ENCODE measurements at places on chromosomes 5 and 9.

DNA sequence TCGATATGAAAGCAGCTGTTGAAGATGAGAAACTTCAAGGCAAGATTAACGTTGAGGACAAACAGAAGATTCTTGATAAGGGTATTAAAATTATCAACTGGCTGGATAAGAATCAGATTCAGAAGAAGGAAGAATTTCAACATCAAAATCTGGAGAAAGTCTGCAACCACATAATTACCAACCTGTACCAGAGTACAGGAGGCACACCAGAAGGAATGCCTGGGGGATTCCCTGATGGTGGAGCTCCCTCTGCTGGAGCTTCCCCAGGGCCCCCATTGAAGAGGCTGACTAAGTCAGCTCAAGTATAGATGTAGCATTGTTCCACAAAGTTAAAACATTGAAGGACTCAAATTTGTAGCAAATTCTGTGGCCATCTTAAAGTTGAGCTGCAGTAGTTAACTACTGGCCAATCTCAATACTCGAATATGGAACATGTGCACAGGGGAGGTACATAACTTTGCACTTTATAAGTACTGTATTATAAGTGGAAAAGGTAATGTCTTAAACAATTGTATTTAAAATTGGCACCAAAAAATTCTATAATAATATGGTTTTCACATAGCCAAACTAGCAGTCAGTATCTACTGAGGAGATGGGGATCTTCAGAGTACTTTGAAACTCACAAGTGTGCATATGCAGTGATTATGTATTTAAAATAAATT lies 237.5 kb downstream of the CHSY3 start:
- peak; percentile 18 for DNase-seq

GRCh38 chr9:33229359-33230114 lies 10.4 kb upstream of the SPINK4 start:
- no peak for DNase-seq

DNA sequence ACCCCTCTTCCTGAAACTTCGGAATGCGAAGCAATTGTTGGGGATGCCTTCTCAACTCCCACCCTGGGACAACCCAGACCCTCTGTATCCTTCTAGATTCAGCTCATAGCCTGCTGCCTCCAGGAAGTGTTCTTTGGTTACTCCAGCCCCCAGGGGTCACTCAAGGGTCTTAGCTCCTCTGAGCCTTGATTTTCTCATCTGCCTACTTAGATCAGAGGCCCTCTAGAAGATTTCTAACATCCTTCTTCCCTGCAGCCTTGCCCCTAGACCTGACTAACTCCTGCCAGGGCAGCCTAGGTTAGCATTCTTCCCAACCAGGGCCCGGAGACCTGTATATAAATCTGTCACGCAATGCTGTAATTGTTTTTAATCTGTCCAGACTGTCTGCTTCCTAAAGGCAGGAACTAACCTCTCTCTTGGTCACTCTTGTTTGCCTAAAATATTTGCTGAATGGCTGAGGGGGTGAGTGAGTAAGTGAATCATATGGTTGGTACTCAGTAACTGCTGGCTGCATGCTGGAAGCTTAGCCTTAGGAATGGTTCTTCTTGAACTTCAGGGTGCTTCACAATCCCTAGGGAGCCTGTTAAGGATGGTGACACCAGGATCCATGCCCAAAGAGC lies 8.2 kb downstream of the GALNT10 start:
- no peak for DNase-seq

DNA sequence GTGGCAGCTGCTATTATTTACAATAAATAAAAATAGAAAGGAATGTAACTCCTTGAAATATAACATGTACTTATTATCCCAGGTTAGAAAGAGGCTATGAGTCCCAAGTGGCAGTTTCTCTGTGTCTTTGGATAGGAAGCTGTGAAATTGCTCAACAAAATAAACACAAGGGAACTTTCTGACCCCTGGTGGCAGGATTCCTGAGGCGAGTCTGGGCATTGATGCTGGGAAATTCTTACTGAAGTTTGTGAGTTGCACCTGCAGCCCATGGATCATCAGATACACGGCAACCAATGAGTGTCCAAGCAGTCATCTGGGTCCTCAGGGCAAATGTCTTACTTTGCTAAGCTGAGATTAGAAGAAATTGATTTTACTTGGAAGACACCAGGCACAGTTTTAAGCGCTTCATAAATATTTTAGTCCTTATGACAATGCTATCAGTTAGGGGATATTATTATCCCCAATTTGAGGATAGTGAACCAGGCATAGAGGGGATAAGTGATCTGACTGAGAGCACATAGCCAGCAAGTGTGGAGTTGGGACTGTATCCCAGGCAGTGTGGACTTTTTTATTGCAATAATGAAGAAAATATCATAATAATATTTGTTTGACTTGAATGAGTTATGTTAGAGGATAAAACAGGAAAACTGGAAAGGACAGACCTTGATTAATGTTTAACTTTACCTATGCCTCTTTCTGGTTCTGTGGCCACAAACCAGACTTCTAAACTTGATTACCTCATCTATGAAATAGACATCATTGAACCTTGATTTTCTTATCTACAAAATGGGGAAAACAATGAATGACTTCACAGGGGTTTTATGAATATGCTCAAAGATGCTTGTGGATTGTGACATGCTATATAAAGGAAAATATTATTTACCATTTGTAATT lies 265.5 kb upstream of the ADAMTSL1 start:
- DNase-seq, result no peak

DNA sequence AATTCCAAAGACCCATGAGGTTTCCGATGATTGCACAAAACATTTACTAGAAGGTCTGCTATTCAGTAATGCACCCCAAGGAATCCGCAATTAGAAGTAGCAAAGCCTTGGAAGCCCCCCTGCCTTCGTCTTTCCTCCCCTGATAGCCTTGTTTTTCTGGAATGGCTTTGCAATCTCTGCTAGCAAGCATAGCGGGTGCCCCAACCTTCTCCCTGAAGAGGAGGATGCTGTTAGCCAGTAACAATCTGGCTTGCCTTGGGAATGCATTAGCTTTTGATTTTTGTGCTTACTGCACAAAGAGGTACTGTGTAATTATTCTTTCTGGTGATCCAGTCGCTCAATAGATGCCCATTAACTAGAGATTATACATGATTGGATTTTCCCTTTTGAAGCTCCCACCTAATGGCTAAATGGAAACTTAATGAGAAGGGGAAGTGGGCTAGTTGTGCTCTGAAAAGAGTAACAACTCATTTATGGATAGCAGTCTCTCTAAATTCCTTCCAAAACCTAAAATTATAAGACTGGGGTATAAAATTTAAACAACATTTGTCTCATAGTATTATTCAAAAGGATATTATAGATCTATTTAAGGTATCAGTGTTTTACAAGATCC lies 91.6 kb downstream of the FBXW11 start:
- no peak for DNase-seq

GRCh38 chr9:12056874-12057273 lies 636.3 kb upstream of the TYRP1 start:
- DNase-seq, result no peak

DNA sequence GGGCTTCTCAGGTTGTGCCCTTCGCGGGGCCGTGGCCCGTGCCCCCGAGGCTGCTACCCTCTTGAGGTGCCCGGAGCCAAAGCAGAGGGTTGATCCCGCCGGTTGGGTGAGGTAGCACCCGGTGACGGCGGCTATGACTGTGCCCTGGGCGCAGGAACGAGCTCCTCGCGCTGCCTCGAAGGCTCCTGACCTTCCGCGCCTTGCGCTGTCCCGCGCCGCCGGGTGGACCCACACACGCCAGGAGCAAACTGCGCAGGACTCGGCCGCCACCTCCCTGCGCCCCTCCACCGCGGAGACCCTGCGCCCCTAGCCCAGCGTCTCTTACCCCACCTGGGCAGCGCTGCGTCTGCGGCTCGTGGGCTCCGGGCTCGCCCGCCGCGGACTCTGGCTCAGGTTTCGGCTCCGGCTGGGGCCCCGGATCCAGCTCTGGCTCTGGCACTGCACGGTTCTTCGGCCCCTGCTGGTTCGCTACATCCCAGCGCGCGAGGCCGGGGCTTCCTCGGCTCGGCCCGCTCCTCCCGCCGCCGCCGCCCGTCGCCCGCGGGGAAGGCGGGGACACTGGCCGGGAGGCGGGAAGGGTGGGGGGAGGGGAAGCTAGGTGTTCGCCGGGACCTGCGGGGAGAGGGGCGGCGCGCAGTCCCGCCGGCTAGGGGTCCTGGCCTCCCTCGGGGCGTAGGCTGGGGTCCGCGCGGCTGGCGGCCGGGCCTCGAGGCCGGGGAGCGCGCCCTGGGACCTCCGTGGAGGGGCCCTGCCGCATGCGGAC lies 5.4 kb upstream of the PITX1 start:
- no peak for DNase-seq

DNA sequence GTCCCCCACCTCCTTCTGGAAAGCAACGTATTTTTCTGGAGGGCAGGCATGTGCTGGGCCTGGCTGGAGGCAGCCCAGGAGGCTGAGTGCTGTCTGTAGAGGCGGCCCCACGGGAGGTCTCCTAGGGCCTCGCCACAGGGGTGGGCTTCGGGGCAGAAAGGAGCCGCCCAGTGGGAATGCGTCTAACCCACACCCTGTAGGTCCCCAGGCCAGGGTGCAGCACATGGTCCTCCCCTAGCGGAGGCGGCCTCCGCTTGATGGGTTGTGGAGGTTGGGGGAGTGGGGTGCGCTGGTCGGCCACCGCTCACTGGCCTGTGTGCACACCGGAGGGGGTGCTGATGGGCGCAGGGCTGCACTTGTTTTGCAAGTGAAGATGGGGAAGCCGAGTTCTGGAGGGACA lies 48.3 kb upstream of the UBAC1 start:
- DNase-seq, result no peak

DNA sequence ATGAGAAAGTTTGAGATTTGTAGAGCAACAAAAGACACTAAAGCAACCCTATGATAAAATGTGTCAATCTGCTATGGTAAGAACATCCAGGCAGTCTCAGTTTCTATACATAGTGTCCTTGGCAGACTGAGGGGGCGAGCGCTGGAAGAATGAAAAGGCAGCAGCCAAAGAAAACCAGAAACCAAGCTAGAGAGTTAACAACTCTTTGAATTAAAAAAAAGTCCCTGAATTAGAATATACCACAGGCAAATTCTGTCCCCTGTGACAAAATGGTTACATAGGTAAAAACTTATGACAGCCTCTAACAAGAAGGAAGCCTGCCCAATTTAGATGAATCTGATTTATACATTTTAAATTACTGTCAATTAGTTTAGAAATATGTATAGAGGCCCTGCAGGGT lies 106.7 kb downstream of the OXCT1 start:
- DNase-seq, result no peak

DNA sequence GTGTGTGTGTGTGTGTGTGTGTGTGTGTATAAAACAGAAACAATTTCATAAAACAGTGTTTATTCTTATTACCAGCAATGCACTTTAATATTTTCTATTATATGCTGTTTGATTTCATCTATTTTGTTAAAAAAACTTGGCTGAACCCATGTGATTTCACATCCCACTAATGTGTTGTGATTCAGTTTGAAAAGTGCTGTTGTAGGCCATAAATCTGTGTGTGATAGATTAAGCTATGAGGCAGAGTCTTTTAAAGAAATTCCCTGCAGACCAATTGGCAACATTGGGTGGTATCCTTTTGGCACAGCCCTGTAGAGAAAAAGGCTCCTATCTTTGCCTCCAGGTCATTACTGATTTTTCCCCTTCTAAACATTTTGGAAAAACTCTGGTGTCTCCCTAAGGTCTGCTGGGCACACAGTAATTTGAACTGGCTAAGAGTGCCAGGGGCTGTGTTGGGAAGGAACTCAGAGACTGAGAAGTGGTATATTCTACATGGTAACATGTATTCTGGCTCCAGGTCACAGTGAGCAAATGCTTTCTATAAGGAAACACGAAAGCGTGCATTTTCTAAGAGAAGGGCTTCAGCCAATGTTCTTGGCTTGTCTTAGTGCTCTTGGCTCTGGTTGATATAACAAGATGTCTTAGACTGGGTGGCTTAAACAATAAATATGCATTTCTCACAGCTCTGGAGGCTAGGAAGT lies 4.5 kb downstream of the CAMK4 start:
- no peak for DNase-seq
